Naive B cell (primary cell): ENCODE measurements at places on chromosomes 1 and 21. TPM values are rescaled to one million over a fixed set of nuclear protein-coding genes. Genes with fewer than 3 reads are reported as not detected.

DNA sequence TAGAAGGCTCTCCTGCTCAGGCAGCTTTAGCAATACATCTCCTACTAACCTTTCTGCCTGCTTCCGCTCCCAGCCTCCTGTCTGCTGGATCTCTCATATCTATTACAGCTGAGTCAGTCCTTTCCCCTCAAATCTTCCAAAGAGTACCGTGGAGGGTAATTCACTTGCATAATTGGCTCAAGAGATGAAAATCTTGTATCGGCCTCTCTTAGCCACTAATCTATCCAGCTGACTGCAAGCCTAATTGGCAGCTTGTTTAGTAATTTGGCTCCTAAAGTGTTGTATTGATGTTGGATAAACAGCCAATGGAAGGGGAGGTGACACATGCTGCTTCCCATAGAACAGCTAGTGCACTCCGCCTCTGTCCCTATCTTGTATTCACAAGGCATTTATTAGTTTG is 195.7 kb downstream of the GPATCH2 start:
- no peak for DNase-seq

DNA sequence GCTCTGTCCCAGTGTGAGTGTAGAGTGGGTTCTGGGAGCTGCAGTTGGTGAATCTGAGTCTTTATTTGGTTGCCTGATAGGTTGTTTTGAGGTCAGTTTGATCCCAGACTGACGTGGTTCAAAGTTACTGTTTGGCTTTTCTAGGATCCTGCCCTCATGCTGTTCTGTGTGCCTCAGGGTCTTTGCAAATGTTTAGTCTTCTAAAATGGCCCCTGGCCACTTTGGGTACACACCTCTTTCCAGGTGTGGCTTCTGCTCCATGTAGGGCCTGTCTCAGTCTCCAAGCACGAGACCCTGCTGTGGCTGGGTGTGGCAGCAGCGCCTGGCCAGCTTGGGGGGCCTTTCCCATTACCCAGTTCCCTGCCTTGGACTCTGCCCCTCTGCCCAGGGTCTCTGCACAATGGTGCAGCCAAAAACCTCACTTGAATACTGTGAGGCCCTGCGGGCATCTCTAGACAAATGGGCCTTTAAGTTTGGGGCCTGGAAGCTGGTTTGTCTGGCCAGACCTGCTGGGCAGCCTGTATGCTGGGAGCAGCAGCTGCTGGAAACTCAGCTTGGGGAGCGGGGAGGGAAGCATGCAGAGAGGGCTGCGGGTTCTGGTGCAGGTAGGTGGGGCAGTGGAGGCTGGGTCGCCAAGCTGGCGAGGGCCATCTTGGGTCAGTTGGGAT is 5.6 kb downstream of the PTPRF start:
- DNase-seq: no peak

DNA sequence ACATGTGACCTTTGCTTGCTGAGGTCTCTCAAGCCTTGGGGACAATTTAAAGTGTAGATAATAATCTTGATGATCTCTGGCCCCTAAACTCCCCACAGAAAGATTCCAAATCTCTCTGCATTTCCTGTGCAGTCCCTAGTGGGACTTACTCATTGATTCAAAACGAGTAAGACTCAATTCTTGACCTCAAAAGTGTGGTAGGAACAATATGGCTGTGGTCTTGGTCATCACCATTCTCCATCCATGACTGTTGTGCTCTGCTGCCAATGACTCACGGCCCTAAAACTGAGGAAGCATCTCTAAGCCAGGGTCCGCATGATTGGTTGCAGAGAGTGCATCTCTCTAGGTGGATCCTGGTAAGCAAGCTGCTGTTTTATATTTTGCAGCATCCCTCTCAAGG is 268.0 kb downstream of the PTGER3 start:
- no peak for DNase-seq

GRCh38 chr1:182111496-182111895 is 50.0 kb upstream of the ZNF648 start:
- no peak for DNase-seq

DNA sequence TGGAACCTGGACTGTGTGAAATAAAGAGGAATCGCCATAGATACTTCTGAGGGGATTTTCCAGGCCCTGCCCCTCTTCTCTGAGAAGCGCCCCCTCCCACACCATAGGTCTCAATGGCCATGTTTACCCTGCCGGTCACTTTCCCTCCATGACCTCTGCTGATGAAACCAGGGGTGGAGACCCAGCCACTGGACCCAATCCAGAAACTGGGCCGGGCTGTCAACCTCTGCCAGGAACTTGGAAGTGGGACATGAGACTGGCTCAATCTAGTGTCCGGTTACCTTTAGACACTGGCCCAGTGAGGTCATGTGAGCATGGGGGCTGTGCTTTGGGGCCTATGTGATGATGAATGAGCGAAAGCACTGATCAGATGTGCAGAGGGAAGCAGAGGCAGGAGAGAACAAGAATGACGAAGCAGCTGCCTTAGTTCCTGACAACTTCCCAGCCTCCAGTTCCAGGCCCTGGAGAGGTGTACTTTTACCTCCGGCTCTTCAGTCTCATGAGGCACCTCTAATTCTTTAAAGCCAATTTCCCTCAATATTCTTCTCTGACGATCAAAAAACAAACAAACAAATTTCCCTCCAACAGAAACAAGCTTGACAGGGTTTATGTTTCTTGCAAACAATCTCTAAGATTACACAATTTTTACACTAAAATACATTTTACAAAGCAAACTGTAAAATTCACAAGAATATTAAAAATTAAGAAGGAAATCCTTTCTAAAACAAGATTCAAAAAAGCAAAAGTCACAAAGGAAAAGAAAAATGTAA is 4.9 kb downstream of the ASAP3 start:
- no peak for DNase-seq

- no peak for DNase-seq
Measured at GRCh38 chr1:18410407-18410806, 70.3 kb upstream of the KLHDC7A start.

Gene WARS2
- polyA plus RNA-seq: 18.3 TPM

Gene APOBEC4
- polyA plus RNA-seq: not detected

Gene KRTAP10-2
- polyA plus RNA-seq: not detected
